ENCODE measurements at places on chromosomes 6 and 20. TPM values are rescaled to one million over a fixed set of nuclear protein-coding genes. Genes with fewer than 3 reads are reported as not detected.

BTN1A1 gene
- not detected for polyA plus RNA-seq

NKX2-4 gene
- polyA plus RNA-seq = not detected

DNA sequence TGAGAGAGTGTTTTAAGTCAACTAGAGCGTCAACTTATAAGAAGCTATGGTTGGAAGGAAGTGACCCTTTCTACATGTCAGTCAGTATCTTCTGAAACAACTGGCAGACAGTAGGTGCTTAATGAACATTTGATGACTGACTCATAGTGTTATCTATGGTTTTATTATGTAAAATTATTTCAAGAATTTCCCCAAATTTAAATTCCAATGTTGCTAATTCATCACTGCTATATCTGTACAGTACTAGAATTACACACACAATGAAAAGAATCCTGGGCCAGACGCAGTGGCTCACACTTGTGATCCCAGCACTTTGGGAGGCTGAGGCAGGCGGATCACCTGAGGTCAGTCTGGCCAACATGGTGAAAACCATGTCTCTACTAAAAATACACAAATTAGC lies 721.4 kb upstream of the FLRT3 start:
- DNase-seq = no peak

DNA sequence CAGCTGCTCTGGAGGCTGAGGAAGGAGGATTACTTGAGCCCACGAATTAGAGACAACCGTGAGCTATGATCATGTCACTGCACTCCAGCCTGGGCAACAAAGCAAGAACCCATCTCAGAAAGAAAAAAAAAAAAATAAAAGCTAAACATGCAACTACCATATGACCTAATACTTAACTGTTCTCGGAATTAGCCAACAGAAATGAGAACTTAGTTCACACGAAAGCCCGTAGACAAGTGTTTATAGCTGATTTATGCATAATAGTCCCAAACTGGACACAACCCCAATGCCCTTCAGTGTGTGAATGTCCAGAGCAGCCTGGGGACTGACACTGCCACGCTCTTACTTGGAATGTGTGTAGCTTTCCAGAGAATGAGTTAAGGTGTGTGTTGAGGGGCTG lies 211.5 kb upstream of the PROKR2 start:
- DNase-seq = no peak

ATP5F1E gene
- polyA plus RNA-seq = 70.8 TPM

GRCh38 chr6:19472153-19472552 lies 365.0 kb upstream of the ID4 start:
- peak; percentile 75 for DNase-seq

DNA sequence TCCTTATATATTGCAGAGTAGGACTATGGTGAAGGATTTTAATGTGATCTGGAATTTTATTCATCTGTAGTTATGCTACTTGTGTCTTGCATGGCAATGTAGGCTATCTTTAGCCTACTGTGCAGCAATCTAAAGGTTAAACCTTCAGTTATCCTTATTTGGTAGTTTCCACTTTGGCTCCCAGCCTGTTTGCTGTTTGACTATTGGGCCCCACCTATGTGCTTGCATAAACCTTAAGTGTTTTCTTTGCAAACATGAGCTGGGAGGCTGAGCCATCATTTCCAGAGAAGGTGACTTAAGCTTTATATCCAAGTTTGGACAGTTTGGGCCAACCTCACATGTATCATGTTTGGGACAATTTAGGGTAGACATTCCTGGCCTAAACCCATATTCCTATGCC lies 537.5 kb downstream of the BTBD3 start:
- no peak for DNase-seq

GRCh38 chr6:156773476-156773875 lies 3.7 kb upstream of the ARID1B start:
- no peak for DNase-seq

DNA sequence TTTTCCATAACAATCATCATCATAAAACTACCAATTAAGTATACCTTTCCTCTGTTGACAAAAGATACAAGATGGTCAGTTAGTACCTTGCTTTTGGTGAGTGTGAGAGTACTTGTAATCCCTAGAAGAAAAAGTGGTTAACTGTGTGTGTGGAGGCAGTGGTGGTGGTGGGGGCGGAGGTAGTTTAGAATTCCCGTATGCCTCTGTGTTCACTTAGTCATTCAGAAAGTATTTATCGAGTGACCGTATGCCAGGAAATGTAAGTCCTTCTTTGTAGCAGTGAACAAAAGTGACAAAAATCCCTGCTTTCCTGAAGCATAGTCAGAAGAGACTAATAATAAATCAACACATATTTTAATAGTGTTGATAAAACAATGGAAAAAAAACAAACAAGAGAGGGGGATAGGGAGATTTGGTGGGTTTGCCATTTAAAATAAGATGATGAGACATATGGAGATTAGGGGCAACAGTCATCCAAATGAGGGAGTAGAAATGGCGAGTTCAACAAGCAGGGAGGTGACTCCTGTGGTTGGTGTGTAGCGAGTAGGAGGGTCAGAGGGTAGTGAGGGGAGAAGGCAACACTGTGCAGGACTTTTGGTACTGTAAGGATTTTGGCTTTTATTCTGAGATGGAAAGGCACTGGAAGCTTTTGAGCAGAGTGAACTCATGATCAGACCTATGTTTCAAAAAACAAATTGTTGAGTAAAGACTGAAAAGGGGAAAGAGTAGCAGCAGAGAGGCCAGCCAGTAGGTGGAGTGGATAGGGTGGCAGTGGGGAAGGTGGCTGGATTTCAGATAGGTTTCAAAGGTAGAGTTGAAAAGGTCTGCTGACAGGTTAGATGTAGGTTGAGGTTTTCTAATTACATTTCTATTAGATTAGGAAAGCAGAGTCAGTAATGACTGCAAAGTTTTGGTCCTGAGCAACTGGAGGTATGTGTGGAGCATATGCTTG lies 40.3 kb upstream of the SIM1 start:
- peak; percentile 45 for DNase-seq

DNA sequence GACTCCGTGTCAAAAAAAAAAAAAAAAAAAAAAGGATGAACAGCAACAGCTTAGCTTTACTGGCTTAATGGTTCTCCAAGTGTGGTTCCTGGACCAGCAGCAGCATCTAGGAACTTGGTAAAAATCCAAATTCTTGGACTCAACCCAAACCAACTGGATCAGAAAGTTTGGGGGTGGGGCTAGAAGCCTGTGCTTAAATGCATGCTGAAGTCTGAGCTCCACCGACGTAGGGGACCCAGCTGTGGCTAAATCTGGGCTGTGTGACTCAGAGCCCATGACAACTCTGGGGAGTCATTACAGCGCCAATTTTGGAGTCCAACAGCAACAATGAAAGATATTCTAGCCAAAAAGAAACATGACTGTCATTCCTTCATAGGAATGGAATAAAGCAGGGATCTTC lies 13.6 kb upstream of the CHD6 start:
- no peak for DNase-seq

DNA sequence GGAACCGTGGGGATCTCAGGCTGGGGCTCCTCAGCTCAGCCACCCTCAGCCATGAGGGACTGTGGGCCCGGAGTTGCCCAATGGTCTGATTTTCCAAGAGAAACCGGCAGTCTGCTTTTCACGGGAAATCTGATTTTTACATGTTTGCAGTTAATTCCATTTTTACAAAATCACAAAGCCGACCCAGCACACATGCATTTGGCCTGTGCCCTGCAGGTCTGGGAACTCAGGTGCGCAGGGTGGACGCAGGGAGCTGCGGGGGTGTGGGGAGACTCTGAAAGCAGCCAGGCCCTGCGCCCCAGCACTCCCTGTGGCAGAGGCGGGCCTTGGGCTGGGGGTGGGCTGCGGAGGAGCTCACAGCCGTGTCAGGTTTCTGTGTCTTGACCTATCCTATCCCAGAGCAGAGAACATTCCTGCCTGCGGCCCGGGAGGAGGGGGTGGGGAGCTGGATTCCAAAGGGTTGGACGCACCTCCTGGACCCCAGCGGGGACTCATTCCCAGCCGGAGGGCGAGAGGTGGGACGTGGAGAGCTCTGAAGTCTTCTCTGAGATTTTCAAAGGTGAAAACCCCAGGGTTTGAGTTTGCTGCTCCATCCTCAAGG lies 60.6 kb downstream of the ADNP start:
- DNase-seq = no peak

- DNase-seq = peak; percentile 27
Measured at GRCh38 chr6:168031411-168031971, 34.0 kb downstream of the KIF25 start.

GRCh38 chr6:63395381-63395780 lies 75.6 kb upstream of the LGSN start:
- DNase-seq = no peak

- no peak for DNase-seq
Measured at GRCh38 chr20:23282111-23282510, 68.5 kb upstream of the NXT1 start.

DNA sequence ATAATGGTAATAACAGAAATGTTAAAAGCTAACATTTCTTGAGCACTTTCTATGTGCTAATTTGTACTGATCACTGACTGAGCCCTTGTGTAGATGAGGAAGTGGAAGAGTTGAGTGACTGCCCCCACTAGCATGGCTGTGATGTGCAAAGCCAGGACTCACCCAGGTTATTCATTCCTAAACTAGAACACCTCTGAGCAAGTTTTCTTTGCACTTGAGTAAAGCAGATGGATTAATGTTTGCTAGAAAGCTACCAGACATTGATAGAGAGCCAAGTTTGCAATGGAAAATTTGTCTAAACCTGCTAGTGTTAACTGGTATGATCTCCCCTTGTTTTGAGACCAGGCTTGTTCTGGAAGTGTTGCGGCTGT lies 467.4 kb upstream of the PLCB4 start:
- no peak for DNase-seq

DNA sequence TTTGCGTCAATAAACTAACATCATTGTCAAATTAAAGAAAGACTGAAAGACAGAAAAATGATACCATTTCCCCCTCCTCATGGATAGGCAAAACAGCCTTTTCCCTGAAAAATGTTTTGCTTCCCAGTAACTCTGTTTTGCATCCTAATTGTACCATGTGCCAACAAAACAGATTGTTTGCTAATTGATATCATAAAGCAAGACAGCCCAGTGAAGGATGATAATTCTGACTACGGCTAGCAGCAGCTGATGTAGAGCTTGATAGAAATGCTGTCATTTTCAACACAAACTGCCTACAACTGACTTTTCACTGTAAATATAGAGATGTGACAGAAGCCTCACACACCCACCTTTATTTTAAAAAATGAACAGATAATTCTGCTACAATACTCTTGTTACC lies 1061.6 kb downstream of the HACE1 start:
- DNase-seq = no peak

DNA sequence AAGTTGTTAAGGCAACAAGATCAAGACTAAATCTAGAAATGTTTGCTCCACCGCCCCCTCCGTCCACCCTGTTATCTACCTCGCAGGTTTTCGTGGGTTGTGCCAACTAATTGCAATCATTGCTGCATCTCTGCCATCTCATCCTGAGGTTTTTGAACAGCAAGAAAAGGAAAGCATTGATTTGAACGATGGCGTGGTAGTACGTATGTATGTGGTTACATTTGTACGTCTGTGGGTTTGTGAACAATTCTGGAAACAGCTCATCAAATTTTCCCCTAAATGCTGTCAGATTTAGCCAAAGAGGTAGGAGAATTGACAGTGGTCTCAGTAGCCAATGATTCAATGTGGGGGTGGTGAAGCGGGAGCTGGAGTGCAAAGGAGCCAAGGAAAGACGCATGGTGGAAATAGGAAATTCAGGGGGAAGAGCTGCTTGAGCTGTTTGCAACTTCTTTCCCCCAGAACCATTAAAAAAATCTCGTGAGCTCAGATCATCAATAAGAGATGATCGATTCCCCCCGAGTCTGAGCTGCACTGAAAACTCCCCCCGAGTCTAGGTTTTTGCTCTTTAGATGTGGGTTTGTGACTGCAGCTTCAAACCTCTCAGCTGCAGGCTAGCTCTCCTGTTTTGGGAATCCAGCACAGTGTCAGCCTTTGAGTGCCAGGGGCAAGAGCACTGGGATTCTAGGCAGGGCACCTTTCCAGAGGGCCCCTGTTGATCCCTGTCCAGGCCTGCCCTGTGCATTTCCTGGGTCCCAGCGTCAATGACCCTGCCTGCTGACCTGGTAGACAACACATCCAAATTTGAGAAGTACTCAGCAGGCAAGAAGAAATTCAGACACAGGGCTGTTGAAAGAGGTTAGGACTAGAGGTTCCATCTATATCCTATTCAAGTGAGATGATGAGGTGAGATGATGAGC lies 72.6 kb upstream of the LY86 start:
- DNase-seq = no peak

GRCh38 chr20:39338469-39339376 lies 376.6 kb downstream of the DHX35 start:
- no peak for DNase-seq

KCNK5 gene
- not detected for polyA plus RNA-seq

TNNC2 gene
- polyA plus RNA-seq = 0.45 TPM

DNA sequence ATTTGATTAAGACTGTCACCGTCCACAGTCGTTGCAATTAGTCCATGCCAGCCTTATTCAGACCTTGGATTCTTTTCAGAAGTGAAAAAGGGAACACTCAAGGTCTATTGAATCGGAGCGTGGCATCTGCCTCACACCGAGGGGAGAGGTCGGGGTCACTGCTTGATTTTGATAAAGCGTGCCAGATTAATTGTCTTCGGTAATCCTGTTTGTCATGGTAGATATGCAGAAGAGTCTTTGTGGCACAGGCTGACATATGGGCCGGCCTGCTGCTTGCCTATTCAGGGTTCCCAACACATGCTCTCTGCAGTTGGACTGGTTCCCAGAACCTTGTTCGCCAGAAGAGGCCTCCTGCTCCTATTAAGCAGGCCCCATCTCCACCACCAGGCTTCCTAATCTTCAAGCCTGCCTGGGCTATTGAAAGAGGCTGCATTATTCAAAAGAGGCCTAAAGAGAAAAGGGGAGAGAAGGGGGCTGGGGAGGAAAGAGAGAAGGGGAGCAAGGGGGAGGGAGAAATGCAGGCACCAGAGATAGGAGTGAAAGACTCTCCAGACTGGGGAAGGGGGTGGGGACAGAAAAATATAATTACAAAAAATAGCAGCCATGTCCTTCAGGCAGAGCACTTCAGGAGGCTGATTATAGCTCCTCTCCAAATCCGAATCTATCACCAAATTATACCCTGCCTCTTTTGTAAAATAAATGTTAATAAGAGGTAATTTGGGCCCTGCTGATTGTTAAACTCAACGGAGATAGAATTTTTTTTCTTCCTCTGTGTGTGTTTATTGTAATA lies 611.3 kb downstream of the HDGFL1 start:
- DNase-seq = peak; percentile 74

GRCh38 chr6:108711071-108711470 lies 137.2 kb upstream of the ARMC2 start:
- DNase-seq = no peak

DNA sequence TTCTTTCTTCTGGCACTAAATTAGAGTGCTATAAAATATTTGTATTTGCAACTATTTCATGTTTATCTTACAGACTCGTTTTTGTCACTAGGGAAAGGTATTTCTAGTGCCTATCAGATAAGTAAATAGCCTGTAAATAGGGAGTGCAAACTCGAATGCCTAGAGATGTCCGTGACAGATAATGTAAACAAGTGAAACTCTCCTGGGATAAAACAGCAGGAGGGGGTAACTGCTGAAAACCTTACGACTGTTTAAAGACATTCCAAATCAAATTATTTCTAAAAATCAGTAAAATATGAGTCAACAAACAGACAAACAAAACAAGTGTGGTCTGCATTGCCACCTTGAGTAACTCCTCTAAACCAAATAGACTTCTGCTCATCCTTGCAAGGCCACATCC lies 932.1 kb downstream of the EYS start:
- no peak for DNase-seq

All from AG04450 (cell line).